ENCODE measurements at places on chromosomes 6 and 20.

- no peak for DNase-seq
Observed at GRCh38 chr6:17101422-17102257, at the start of gene STMND1. Gene STMND1, plus strand, starts transcription at chr6:17102050. Its CDS starts 208 bp downstream, at chr6:17102258.

GRCh38 chr20:420166-420620, 12.1 kb downstream of the RBCK1 start:
- DNase-seq: no peak

- no peak for DNase-seq
Observed at GRCh38 chr6:25968769-25969168, 6.2 kb downstream of the TRIM38 start.

DNA sequence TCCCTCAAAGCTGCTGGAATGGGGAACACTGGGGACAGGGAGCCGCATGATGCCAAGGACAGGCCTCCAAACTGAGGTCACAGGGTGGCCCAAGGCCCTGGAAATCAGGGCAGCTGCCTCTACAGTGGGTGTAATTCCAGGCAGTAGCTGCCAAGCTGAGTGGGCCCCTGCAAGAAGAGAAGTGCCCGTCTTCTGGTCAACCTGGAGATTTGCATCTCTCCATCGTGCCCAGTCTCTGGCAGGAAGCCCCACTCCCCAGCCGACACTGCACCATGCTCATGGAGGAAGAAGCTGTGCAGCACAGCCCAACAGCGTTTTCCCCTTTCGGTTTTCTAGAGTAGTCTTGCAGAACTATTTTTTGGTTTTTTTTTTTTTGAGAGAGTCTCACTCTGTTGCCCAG, 2.2 kb upstream of the FAM209A start:
- DNase-seq: no peak

- DNase-seq: no peak
Observed at GRCh38 chr6:101402622-101403031, 9.1 kb downstream of the GRIK2 start.

DNA sequence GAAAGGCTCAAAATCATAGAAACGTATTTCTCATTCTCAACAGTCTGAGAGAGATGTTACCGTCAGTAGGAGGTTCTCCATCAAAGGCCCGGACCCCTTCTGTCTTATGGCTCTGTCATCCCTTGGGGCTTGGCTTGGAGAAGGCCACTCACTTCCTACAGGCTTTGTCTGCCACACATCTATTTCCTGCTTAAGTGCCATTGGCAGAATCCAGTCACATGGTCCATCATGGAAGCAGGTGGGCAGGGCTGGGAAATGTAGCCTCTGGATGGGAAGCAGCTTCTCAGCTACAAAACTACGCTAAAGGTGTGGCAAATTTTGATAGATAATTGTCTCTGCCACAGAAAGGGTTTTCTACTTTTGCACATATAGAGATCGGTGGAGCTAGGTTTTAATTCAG, 12.6 kb upstream of the ZFP64 start:
- no peak for DNase-seq

GRCh38 chr6:158780988-158781691, 38.0 kb downstream of the EZR start:
- no peak for DNase-seq

DNA sequence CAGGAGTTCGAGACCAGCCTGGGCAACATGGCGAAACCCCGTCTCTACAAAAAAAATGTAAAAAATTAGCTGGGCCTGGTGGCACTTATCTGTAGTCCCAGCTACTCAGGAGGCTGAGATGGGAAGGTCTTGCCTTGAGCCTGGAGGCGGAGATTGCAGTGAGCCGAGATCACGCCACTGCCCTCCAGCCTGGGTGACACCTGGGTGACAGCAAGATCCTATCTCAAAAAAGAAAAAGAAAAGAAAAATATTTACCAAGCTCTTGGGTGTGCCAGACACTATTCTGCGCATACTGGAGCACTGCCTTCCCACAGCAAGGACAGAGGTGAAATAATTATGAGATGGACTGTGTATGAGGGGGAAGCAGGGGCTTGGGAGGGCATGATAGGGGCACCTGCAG, 19.6 kb downstream of the POFUT1 start:
- DNase-seq: no peak

DNA sequence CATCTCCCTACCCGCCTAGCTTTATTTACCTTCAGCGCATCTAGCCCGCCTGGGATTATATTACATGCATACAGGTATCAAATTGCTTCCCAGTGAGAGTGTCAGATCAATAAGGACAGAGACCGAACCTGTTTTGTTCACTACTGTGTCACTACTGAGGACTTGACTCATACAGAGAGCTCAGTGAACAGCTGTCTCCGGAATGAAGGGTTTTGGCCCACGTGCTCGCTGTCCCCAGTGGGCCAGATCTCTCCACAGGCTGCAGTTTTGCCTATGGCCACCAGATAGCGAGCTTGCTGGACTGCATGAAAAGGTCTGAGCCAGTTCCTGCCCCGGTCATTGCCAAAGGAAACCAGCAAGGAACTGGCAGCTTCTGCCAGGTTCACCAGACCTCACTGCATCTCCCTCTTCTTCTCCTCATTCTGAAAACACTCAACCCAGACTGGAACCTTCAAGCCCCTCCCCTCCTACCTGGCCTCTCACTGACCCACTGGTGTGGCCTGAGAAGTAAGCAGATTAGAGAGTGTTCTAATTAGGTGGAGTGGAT, 150.8 kb downstream of the ZMYND8 start:
- peak; percentile 75 for DNase-seq

GRCh38 chr6:122831511-122831910, 42.5 kb downstream of the SMPDL3A start:
- DNase-seq: no peak

GRCh38 chr6:160221423-160221822, 37.2 kb downstream of the SLC22A2 start:
- no peak for DNase-seq

- no peak for DNase-seq
Observed at GRCh38 chr6:159130846-159131245, 38.4 kb upstream of the FNDC1 start.

DNA sequence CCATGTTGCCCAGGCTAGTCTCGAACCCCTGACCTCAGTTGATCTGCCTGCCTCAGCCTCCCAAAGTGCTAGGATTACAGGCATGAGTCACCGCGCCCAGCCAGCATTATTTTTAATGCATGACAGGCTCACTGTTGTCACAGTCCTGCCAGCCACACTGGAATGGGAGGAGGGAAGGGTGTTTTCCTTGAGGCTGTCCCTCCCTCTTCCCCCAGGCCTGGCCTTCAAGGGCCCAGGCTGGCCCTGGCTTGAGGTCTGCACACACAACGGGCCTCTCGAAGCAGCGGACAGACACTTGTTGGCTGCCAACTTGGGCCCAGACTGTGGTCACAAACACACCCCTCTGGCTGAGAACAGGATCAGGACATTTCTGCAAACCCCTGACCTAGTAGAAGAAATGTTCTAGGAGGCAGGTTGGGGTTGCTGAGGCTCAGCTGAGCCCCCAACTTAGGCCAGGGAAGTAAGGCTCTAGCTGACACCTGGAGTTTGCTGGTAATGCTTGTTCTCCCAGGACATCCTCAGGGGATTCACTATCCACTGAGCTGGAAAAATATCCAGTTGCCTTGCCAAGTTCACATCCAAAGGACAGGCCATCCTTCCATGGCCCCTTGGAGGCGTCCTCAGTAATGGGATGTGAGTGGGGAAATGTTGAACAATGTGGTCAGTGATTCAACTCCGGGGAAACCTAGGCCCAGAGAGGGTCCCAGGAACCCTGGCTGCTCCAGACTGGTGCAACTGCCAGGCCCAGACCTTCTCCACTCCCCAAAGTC, 9.9 kb downstream of the SNTA1 start:
- no peak for DNase-seq

- no peak for DNase-seq
Observed at GRCh38 chr6:3868544-3868943, 19.4 kb downstream of the FAM50B start.

DNA sequence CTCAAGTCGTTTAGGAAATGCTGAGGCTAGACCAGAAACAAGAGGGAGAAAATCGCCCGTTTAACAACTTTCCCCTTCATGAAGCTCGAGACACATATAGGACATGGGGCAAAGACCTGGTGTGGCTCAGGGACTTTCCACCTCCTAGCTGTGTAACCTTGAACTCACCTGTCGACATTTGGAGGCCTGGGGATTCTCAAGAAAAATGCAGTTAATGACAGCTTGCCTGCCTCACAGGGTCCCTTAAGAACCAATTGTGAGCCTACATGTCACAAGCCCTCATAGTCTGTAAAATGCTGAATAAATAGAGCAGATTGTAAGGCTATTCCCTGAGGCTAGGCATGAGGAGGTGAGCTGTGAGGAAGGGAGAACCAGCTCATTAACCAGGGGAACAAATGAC, 35.1 kb downstream of the MGME1 start:
- no peak for DNase-seq

GRCh38 chr6:109612268-109612667, 78.7 kb downstream of the AK9 start:
- no peak for DNase-seq

- DNase-seq: peak; percentile 8
Observed at GRCh38 chr6:111534231-111534751, 51.3 kb upstream of the REV3L start.

GRCh38 chr20:9021216-9021615, 47.7 kb upstream of the PLCB4 start:
- no peak for DNase-seq

DNA sequence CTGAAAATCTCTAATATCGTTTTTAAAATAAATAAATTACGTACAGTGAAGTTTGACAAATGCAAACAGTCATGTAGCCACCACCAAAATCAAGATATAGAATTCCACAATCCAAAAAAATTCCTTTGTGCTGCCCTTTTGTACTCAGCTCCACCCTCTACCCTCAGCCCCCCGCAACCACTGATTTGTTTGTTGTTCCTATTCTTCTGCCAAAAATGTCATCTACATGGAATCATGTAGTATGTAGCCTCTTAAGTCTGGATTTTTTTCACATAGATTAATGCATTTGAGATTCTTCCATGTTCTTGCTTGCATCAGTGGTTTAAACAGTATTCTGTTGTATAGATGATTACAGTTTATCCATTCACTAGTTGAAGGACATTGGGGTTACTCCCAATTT, 8.5 kb upstream of the REPS1 start:
- no peak for DNase-seq

DNA sequence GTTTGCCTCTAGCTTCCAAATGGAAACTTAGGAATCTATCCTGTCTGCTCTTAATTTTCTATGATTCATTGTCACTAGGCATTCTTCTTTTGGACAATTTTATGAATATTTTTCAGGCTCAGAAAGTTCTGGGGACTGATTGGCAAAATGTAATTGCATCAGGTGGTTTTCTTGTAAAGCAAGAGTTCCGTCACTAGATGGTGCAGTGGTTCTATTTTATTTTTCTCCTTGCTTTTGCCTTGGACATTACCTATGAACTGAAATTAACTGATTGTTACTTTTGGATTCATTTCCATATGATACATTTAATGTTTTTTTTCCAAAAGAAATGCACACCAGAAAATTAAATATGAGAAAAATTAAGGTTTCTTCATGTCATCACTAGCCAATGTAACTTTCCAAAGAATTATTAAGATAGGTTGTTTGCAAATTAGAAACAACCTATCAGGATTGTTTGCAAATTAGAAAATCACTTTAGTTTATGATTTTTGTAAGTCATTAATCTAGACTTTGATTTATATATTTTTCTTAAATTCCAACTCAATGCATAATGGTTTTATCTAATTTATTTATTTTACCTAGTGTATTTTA, 48.0 kb downstream of the TMEM170B start:
- no peak for DNase-seq

DNA sequence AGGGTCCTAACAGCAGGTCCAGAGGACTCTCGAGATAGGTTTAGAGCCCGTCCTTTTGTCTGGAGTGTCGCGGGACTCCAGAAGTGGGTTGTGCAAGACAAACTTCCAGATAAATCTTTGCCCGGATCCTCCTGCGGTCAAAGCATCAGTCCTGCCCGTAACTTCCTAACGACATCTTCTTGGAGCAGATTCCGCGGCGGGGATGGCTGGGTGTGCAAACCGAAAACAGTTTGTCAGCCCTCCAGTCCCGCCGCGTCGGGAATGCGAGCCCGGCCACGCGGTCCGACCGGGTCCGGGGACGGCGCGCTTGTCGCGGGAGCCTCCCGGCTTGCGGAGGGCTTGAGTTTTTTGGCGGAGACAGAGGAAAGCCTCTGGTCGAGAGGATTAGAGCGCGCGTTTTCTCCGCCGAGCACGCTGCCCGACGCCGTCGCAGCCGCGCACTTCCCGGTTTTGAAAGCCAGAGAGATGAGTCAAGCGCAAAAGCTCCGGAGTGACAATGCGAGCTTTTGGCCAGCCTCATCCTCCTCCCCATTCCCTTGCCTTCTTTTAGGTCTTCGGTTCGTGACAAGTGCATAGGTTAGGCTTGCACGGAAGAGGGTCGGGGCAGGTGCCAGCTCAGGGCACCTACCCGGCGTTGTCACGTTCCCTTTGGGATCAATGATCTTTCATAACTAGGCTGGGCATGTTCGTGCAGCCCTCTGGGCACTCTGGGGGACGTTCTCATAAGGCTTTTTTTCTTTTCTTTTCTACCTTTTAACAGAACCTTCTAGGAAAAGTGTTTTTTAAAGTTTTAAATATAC, 91.3 kb upstream of the PRDM1 start:
- DNase-seq: peak; percentile 28

DNA sequence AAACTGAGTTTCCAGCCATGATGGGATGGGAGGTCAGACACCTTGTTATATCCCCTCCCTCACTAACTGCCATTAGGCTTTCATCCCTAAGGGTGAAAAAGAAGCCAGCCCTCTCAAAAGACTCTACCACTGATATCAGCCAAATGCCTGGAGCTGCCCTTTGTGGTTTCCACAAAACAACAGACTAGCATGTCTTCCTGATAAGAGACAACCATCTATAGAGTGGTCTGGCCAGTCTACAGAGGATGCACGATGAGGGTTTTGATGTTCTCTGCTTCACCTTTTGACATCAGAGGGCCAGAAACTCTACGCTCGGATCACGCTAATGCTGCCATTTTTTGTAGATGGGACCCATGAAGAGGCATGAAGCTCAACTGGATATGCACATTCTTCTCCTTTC, 61.7 kb upstream of the ARHGAP18 start:
- no peak for DNase-seq

DNA sequence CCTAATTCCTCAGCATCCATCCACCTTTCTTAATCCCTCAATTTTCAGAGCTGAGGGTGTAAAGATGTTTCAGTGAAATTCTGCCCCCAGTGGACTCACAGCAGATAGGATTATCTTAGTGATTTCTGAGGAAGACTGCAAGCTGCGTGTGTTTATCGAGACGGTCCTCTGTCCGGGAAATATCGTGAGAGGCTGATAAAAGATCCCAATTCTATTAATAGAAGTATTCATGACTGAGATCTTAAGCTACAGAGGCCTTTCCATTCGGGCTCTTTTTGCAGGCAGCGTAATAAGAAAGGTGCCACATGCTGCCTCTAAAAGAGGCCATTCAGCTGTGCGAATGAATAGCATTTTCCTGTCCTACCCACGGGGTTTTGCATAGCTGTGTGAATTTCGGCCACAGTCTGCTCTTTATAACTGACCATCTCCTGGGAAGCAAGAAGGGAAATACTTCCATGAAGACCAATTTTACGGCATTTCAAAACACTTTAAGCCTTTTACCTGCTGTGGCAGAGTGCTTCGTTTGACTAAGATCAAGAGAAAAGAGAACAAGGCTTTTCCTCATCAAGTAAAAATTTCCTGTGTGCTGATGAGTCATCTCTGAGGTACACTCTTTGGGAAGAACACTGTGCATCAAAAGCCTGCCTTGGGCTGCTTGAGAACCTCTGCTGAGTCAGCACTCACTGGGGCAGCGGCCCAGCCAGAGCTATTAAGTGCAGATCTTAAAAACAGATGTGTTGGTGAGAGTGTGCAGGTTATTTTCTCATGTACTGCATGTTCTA, 208.8 kb downstream of the ARHGAP18 start:
- DNase-seq: peak; percentile 29

- DNase-seq: no peak
Observed at GRCh38 chr6:17856306-17856705, 131.1 kb downstream of the KIF13A start.

All from H54 (cell line).